ENCODE measurements at places on chromosomes 1 and 21.

- no peak for DNase-seq
Measured at GRCh38 chr1:215279682-215280081, 197.1 kb downstream of the KCNK2 start.

- no peak for DNase-seq
Measured at GRCh38 chr21:37904856-37905255, 11.4 kb downstream of the KCNJ6 start.

DNA sequence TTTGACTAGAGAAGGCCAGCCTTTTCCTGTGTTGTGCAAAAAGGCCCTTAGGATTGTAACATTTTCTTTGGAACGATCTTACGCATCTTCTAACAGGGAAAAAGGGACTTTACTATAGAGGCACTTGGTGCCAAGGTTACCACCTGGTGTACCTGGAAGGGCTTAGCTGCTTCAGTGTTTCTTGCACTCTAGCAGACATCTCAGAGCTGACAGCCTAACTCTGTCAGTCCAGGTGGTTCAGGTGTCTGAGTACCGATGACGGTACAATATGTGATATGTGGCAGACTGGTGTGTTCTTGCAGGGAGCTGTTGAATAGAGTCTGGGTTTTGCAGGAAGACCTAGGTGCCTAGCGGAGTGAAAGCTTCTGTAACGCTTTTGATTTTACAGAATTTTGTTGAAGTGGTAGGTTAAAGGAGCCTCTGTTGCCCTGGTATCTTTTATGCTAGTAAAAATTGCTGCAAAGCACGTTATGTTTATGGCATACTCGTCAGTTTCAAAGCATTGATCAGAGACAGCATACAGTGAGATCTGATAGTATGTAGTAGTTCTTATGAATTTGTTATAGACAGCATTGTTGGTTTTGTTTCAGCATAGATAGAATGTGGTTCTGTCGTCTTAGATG lies 1.4 kb downstream of the MAGI3 start:
- no peak for DNase-seq

- no peak for DNase-seq
Measured at GRCh38 chr1:51908499-51908898, 30.0 kb upstream of the NRDC start.

- DNase-seq, result peak; percentile 9
Measured at GRCh38 chr1:93042187-93043056, 36.7 kb upstream of the MTF2 start.
